ENCODE measurements at places on chromosomes 12 and 14.

GRCh38 chr14:105117257-105117646 lies 51.3 kb downstream of the JAG2 start:
- DNase-seq, result no peak

DNA sequence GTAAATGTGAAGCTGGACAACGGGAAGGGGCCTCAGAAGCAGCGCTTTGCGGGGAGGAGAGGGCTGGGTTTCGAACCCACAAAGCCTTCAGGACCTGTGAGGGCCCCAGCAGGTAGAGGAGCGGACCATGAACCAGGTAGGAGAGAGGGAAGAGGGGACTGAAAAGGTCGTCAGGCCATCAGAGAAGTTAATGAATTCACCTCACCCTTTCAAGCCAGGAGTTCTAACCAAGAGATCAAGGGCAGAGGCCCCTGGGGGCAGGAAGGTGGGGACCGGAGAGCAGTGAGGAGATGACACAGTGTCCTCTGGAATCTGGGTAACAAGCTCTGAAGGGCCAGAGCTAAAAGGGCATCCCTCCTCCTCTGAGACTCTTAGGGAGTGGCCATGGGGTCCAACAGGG lies 19.4 kb downstream of the SERPINA1 start:
- DNase-seq, result no peak

GRCh38 chr12:27922531-27923139 lies 49.9 kb downstream of the PTHLH start:
- DNase-seq, result no peak

DNA sequence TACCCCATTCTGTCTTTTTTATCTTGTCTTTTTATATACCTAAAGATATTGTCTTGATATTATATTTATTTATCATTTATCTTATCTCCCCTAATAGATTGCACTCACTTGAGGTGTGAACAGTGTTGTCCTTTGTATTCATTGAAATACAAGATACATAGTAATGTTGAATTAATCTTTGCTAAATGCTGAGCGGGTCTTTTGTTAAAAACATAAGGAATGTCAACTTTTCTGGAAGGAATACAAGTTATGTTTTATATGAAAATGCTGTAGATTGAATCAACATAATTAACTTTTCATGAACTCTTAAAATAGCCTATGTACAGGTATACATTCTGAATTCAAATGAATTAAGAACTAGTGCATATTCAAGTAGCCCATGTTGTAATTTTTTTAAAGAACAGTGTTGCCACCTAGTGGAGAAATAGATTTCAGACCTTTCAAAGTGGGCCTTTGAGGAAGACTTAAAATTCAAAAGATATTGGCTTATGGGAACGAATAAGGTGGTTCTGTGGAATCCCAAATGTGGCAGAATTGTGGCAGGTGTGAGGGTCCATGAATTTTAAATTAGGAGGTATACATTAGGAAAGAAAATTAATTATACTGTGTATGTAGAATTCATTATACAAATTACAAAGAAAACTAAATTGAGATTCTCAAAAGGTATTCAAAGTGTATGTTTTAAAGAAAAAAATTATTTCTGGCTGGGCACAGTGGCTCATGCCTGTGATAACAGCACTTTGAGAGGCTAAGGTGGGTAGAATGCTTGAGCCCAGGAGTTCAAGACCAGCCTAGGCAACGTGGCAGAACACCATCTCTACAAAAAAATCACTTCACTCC lies 19.1 kb downstream of the BBOF1 start:
- DNase-seq, result no peak

GRCh38 chr14:64942531-64943111 lies at the start of gene GPX2:
Gene GPX2, minus strand, starts transcription at chr14:64942745. Its CDS starts 19 bp downstream, at chr14:64942726.
- no peak for DNase-seq

- no peak for DNase-seq
These were observed 702 bp upstream of the PRPH start for GRCh38 chr12:49294086-49294803.

- no peak for DNase-seq
These were observed 2.6 kb downstream of the RARG start for GRCh38 chr12:53229454-53229853.

GRCh38 chr14:75147423-75148071 lies 20.7 kb upstream of the NEK9 start:
- DNase-seq, result no peak

DNA sequence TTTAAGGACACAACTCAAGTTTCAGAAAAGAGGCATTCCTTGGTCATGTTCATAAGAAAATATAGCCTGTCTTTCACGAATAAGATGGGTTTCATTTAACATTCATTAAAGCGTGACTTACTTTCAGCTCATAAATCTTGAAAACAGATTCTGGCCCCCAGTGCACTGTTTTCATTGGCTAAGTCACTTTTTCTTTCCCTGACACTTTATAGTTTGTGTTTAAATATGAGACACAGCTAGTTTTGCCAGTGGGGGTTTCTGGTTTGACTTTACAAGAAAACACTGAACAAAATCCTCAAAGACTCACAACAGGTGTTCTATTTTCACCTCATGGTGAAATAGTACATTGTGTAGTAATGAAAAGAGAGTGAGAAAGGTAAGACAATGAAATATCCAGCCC lies 65.9 kb downstream of the PHLDA1 start:
- DNase-seq, result no peak

DNA sequence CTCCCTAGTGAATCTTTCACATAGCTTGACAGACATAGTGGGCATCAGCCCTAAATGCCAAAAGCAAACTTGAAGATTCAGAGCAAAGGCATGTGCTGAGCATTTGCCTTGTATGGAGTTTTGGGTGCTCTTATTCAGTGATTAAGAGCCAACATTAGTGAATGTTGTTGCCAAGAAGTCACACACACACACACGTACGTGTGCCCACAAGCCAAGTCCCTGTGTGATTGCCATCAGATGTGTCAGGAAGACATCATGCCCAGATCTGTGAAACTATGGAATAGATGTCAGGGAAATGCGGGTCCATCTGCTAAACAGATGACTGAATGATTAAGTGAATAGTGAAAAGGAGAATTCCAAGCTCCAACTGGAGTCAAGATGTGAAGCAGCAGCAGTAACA lies 149.0 kb downstream of the AKAP6 start:
- DNase-seq, result no peak

DNA sequence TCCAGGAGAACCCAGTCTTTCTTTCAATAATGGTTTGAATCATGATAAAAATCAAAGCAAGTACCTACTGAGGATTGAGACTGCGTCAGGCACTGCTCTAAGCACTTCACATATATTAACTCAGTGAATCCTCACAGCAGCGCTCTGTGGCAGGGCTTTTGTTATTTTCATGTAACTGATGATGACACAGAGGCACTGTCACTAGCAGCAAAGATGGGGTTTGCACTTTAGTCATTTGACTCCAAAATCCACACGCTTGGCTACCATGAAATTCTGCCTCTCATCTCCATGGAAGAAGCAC lies 98.8 kb upstream of the GSC start:
- DNase-seq, result no peak

DNA sequence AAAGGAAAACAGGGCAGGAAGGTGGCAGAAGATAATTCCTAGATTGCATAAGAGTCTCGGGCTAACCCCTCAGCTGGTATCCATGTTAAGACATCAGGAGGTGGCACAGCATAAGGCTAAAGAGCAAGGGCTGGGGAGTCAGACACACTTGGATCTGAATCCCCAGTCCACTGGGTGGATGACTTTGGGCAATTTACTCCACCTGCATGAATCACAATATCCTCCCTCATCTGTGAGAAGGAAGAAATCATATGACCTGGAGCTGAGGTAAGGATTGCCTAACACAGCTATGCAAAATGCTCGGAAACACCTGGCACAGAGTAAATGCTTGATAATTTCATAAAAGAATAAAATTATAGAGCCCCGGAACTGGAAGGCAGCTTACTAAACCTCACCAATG lies 217.9 kb downstream of the PIK3C2G start:
- no peak for DNase-seq

All from T-helper 22 cell (primary cell).